ENCODE measurements at places on chromosomes 3 and 15.

GRCh38 chr3:158121295-158121694, 11.4 kb downstream of the RSRC1 start:
- no peak for DNase-seq

GRCh38 chr3:160931474-160931873, 173.7 kb downstream of the B3GALNT1 start:
- DNase-seq, result no peak

- DNase-seq, result no peak
These were observed 328.2 kb downstream of the ZIC1 start for GRCh38 chr3:147737376-147737775.

DNA sequence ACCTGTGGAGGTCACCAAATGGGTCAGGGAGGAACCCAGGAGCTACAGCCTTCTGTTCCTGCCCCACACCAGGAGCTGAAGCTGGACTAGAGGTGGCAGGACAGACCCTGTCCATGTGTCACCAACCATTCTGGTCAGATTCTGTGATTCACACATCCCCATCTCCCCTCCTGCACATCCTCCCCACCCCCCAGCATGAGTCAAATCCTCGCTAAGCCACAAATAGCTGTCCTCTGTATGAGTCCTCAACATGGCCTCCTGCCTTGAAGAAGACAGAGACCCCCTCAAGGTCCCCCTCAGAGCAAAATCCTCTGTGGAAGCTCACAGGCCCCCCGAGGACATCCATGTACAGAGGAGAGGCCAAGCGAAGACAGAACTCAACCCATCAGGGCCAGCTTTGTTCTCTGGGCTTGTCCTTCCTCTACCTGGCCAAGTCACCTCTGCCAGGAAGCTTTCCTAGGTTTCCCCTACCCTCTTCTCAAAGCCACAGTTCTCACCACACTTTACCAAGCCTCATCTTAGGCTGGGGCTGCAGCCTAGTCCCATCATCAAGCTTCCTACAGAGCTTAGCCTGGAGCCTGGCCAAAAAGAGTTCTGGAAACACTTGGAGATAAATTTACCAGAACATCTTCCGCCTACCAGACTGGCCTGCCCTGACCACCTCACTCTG, 17.1 kb downstream of the CACNA2D2 start:
- DNase-seq, result no peak

DNA sequence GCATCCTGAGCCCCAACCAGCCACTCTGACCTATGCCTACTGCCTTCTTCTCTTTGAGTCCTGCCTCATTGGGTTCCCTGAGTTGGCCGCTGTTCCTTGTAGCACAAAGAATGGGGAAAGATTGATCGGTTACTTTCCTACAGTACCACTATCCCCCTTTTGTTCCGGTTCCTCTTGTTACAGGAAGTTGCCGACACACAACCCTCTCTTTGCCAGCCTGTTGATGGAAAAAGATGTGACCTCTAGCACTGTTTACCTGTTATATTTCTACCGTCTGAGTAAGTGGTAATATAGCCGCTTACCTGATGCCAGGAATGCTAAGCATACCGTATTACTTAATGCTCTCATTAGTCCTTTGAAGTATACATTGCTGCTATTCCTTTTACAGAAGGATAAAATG, 9.7 kb upstream of the AHSG start:
- no peak for DNase-seq

DNA sequence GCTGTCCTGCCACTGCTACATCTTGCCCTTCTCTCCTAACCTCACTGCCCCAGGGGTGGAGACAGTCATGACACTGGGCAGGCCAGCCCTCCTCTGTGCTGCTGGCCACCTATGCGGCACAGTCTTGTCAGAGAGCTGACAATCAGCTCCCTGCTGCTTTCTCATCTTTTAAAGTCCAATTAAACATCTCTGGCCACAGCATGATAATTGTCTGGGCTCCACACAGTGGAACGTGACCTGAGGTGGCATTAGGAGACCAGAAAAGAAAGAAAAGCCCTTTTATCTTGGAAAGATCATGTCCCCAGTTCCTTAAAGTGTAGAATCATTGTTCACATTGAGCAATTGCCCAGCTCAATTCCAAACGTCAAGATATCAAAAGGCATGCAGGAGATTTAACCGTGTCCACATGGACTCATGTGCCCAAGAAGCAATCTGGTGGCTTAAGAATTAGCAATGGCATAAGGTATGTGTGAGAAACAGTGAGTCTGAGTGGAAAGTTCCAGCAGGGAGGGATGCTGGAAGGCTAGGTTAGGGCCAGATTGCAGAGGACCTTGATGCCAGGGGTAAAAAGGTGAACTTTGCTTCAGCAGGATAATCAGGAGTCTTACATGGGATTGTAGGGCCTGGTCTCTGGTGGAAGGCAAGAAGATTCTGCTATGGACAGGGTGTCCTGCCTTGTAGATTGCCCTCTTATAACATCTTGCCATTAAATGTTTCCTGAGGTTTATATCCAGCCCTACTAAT, 15.3 kb upstream of the CACNA1D start:
- no peak for DNase-seq

DNA sequence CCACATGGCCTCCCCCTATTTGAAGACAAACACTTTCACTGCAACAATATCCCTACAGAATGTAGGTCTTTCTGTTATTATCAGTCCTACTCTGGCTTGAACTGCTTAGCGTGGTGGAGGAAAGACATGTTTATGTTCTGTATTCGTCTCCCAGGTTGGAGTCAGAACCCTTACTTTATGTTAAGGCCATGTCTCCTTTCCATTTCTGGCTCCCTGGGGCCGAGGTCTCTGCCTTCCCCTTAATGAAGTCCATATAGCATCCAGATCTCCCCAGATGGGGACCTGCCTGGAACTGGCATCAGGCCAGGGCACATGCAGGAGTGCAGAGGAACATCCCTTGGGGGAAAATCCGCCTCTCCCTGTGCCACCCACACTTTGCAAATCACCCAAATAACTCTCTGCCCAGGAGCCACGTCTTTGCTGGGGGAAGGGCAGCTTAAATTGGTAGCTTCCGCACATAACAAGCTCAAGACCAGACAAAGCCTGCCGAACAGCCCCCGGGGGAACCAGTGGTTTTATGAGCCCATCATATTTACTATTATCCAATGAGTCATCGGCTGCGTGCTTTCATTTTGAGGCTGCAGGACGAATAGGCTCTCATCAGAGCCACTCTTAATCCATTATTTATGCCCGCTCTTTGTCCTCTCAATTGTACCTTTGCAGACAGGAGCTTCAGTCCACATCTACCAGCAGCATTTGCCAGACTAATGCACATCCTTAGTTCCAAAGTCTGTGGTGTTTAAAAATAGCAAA, 237.0 kb downstream of the UACA start:
- DNase-seq, result no peak

- DNase-seq, result no peak
These were observed 700.8 kb downstream of the SI start for GRCh38 chr3:164377466-164377865.

DNA sequence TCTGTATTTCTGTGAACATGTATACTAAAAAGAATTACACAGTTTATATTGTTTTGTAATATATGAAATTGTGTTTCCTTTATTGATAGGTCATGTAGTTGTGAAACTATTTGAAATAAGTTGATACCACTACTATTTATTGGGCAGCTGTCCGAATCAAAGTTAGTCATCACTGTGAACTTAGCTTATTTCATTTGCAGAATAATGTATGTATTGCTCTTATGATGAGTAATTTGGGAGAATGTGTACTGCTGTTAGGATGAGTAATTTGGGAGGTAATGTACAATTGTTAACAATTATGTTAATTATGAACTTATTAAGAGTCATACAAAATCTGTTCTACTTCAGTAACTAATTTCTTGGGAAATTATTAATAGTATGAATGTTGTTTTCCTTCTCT, 22.2 kb downstream of the FXR1 start:
- no peak for DNase-seq

- no peak for DNase-seq
These were observed 29.5 kb downstream of the EHD4 start for GRCh38 chr15:41942886-41943285.

Measured in T follicular helper cell (primary cell).